Stimulated activated CD4-positive, alpha-beta T cell treated with anti-CD3 and anti-CD28 coated beads, Interleukin-1b, Interleukin-23, amount 100 ng/mL, for 1 hour (primary cell): ENCODE measurements at places on chromosomes 12 and 14.

- no peak for DNase-seq
Observed at GRCh38 chr14:21539189-21539940, 13.2 kb upstream of the SALL2 start.

DNA sequence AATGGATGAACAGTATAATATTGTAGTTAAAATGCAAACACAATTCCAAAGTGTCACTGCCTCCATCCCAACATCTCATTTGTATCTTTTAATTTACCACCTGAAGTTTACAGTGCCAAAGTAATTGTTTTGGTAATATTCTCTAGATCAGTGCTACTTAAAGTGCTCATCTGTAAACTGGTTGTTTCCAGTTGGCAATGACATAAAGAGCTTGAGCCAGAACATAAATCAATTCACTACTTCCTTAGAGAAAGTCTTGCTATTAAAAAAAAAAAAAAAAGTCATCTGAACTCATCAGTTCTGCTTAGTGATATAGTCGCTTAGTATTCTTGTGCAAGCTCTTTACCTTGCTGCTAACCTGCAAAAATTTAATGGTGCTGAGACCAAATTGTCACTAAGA lies 16.4 kb downstream of the PLCZ1 start:
- no peak for DNase-seq

DNA sequence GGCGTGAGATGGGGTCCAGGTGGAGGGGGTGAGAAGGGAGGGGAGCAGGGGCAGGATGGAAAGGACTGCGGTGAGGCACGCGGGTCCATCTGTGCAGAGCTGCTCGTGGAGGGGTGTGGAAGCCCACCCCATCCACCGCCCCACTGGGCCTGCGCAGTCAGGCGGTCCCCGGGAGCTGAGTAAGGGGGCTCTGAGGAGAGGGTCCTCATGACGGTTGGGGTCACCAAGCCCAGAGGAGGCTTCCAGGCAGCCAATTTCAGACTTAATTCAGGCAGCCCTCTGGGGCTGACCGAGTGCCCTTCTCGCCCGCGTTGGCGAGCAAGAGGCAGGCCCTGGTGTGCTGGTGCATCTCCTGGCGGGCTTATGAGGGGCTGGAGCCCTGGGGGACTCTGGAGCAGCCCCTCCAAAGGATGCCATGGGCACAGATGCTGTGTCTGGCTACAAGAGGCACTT lies 115.5 kb downstream of the KIF26A start:
- no peak for DNase-seq

DNA sequence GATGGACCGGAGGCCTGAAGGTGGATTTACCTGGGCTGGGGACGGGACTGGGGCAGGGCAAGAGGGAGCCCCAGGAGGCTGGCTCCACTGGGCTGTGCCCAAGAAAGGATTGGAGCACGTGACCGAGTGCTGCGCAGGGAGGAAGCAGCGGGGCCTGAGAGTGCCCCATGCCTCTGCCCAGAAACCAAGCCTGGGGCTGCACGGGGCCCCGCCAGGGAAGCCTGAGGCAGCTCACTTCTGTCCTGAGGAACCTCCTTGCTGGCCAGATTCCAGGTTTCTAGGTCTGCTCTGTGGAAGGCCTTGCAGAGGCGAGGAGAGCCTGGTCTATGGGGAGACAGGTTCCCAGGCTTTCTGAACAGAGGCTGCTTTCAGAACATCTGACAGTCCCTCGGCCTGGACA lies 10.4 kb downstream of the NGB start:
- no peak for DNase-seq

DNA sequence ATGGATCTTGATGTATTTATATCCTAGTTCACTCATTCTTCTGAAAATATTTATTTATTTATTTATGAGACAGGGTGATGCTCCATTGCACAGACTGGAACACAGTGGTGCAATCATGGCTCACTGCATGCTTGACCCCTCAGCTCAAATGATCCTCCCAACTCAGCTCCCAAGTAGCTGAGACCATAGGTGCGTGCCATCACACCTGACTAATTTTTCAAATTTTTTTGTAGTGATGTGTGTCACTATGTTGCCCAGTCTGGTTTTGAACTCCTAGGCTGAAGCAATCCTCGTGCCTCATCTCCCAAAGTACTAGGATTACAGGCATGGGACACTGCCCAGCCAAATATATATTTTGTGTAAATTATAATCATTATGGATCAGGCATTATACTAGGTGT lies 595.6 kb upstream of the ATP2B1 start:
- no peak for DNase-seq

- DNase-seq = no peak
Observed at GRCh38 chr14:38425324-38425976, 169.6 kb upstream of the CLEC14A start.

GRCh38 chr14:25231004-25231403 lies 181.1 kb upstream of the STXBP6 start:
- no peak for DNase-seq

DNA sequence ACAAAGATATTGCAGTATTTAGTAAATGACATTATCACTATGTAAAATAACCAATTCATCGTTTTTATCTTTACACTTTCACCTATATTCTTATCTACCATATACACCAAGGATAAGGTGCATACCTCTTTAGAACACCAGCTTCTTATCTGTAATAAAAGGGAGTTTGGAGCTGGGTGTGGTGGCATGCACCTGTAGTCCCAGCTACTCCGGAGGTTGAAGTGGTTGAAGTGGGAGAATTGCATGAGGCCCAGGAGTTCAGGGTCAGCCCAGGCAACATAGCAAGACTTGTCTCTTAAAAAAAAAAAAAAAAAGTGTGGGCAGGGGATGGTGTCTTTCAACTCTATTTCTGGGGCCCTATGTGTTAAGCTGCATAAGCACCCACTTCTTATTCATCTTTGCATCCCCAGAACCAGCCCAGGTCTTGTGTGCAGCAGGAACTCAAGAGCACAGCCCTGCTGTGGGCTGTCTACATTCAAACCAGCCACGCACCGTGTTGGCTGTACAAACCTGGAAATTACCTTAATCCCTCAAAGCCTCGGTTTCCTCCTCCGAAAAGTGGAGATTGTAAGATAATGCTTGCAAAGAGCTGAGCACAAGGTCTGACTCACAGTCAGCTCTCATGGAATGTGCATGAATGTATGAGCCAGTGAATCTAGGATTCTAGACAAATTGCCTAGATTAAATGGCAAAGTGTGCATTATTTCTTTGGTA lies 256.6 kb upstream of the FOXN3 start:
- DNase-seq = no peak

DNA sequence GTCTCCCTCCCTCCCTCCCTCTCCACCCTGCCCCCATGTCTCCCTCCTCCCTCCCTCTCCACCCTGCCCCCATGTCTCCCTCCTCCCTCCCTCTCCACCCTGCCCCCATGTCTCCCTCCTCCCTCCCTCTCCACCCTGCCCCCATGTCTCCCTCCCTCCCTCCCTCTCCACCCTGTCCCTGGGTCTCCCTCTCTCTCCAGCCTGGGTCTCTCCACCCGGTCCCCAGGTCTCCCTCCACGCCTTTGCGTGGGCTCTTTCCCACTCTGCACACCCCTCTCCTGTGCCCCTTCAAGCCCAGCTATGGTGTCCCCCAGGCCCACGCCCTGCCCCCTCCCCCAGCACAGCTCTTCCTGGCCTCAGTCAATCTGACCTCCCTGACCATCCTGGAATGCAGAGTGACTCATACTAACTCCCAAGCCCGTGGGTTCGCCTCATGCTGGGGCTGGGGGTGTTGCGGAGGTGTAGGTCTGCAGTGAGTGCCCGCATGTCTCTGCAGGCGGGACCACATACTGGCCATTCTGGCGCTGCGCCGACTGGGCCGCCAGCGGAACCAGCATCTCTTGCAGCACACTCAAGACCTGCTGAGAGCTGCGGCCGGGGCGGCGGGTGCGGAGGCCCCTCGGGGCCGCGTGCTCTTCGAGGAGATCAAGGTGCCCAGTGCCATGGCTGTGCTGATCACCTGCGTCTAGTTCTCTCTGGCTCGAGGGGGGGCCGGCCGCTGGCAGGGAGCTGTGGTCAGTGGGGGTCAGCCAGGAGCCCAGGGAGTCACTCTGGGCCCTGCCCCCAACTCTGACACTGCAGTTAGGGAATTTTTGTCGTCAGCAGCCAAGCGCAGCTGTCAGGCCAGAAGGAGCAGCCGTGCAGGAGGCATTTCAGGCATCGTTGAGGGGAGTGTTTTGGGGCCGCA lies 13.5 kb upstream of the TNFAIP2 start:
- DNase-seq = no peak

DNA sequence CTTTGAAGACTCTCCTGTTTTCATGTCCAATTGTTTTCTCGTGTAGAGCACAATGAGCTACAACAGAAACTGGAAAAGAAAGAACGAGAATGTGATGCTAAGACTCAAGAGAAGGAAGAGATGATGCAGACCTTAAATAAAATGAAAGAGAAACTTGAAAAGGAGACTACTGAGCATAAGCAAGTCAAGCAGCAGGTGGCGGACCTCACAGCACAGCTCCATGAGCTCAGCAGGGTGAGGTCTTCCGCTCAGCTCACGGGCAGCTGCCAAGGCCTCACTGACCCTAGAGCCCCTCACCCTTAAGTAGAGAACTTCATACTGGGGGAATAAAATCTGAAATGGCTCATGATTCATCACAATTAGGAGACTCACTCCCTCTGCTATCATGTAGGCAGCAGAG lies 134.7 kb downstream of the GPR135 start:
- no peak for DNase-seq

DNA sequence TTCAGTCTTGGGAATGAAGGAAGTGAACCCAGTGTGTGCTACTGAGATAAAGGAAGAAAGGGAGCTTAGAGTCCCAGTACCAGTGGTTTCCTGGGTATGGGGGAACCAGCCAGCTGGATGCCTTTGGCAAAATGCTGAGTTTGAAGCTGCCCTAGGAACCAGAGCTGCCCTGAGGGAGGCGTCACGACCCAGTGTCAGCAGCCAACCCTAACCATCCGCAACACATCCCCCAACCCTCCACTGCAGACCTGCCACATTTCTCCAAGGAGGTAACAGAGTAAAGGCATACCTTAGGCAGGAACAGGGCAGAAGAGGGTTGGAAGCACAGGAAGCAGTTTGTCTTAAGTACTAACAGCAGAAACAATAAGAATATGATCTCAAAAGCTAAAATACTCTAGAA lies 28.6 kb downstream of the PRDM4 start:
- no peak for DNase-seq

DNA sequence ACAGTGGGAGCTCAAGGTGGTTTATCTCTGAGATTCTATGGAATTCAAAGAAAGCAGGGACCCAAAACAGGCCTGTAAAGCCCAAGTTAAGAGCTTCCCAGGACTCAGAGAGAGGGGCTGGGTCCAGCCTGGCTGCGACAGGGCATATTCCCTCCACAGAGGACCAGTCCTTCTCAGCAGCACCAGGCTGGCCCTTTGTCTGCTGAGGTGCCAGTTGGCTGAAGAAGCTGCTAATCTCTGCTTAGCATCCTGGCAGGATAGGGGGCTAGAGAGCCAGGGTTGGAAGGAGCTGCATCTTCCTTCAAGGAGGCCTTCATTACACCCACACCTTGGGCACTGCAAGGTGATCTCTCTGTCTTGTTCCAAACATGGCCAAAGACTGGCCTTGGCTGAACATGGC lies 68.3 kb upstream of the TUNAR start:
- DNase-seq = no peak

DNA sequence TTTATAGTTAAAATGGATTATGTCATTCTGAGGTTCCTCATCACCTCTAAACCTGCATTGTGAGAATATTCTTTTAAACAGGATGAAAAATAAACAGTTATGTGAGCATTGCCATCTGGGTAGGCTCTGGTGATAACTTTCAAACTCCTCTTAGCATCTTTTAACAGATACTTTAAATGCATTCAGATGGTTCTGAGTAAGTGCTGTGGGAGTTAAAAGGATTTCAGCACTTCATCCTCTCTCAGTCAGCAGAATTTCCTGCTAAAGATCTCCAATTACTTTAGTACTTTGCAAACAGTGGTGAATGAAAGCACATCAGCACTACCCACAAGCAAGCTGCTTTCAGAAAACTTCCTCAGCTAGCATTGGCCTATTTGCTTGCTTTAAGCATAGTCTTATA lies 59.3 kb upstream of the TMTC1 start:
- DNase-seq = no peak

GRCh38 chr14:21263284-21264024 lies 5.8 kb downstream of the HNRNPC start:
- no peak for DNase-seq

GRCh38 chr14:44291366-44291915 lies 215.6 kb downstream of the FSCB start:
- DNase-seq = no peak

GRCh38 chr12:81340910-81341309 lies 263.0 kb downstream of the ACSS3 start:
- DNase-seq = no peak

DNA sequence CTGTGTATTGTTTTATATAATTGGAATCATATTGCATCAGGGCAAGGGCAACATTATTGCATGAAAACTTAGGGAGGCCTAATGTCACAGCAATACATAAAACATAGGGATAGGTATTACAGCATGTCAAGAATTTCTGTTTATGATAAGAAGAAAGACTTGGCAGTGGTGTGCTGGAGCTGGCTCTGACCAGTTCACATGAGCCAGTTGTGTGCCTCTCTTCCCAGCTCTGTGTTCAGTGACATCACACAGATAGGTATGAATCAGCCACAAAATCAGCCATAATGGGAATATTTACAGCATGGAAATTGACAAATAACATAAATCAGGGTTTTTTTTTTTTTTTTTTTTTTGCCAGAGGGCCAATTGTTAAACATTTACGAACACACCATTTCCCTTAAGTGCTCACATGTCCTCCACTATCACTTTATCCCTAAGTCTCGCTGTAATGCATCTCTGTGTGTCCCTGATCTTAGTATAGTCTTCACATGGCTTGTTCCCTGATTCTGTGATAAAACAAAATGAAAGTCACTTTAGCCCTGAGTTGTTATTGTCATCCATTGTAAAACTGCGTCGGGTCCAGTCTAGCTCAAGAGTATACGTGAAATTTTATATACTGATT lies 31.9 kb upstream of the ACSM4 start:
- no peak for DNase-seq

DNA sequence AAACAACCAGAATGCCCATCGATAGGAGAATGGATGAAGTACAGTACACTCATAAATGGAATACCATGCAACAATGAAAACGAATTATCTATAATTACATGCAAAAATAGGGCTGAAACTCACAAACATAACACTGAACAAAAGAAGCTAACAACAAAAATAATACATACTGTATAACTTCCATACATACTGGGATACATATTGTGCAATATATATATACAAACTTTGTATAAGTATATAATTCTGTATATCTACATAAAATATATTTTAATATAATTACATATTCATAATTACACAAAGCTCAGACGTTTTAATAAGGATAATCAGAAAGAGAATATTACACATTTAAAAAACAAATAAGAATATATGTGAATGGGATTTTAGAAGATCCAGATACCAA lies 90.2 kb downstream of the CDK17 start:
- DNase-seq = no peak

DNA sequence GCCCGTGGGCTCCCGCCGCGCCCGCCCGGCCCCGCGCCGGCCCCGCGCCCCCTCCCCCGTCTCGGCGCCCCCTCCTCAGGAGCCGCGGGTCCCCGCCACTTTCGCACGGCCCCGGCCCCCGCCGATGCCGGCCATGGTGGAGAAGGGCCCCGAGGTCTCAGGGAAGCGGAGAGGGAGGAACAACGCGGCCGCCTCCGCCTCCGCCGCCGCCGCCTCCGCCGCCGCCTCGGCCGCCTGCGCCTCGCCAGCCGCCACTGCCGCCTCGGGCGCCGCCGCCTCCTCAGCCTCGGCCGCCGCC lies 263 bp downstream of the RCOR1 start:
- DNase-seq = no peak

- no peak for DNase-seq
Observed at GRCh38 chr12:66010787-66011547, 119.6 kb downstream of the LLPH start.
